Effector memory CD8-positive, alpha-beta T cell (primary cell): ENCODE measurements at places on chromosomes 2 and 18.

DNA sequence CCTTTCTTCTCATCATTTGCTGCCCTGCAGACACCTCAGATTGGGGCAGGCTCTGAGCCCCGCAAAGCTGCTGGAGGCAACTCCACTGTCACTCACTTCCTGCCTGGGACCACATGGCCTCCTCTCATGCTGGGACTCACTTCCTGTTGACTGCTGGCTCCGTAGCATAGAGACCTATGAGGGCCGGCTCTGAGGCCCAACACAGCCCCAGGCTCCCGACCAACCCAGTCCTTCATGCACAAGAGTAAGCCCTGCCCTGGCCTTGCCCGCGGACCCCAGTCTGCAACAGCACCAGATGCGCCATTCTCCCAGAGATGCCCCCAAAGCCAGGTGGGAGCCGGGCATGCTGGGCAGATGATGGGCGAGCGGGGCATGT is 55.7 kb downstream of the DNMT3A start:
- H3K4me1 ChIP-seq = peaks cover 25% of the 10 kb centered on the region
- H3K27me3 ChIP-seq = no peaks in the 10 kb centered on the region
- H3K36me3 ChIP-seq = peaks cover 6% of the 10 kb centered on the region
- H3K27ac ChIP-seq = peak overlapping the region; percentile 90
- DNase-seq = peak; percentile 55
- H3K4me3 ChIP-seq = peak overlapping the region; percentile 60

- no peak for DNase-seq
- no peaks in the 10 kb centered on the region for H3K27me3 ChIP-seq
- H3K4me1 ChIP-seq = no peaks in the 10 kb centered on the region
- no peaks in the 10 kb centered on the region for H3K36me3 ChIP-seq
- no peak overlapping the region for H3K27ac ChIP-seq
Observed at GRCh38 chr2:77119333-77119732, 402.8 kb downstream of the LRRTM4 start.

DNA sequence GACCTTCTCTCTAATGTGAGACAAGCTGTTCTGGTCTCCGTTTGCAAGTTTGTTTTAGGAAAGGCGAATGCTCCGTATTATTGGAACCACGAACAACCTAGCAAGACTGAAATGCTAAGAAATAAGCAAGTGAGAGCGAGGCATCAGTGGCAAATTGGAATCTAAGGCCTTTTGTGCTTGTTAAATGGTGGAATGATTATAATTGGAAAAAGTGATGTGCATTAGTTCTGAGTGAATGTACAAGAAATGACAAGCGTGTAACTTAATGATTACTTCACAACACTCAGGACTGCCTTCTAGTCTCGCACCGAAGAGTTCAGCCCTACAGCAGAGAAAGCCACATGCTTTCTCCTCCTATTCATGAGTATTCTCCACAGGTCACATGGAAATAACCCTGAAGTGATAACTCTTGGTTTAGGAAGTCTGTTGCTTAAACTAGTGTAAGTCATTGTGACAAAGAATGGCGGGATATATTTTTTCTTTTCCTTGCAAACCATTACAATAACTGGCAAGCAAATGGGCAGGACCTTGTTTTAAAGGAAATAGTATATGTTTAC is 392.2 kb upstream of the FIGN start:
- no peak overlapping the region for H3K4me3 ChIP-seq
- no peaks in the 10 kb centered on the region for H3K4me1 ChIP-seq
- H3K36me3 ChIP-seq = no peaks in the 10 kb centered on the region
- no peak for DNase-seq

DNA sequence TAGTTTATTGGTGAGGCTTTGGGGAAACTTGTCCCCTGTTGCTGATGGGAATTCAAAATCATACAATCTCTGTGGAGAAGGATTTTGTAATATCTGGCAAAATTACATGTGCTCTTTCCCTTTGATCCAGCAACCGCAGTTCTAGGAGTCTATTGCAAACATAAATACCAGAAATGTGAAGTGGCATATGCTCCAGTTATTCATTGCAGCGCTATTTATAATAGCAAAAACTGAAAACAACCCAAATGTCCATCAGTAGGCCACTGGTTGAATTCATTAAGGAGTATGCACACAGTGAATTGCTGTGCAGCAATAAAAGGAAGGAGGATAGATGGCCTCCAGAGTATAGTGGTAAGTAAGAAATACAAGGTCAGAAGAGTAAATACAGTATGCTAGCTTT is 76.5 kb downstream of the HNRNPLL start:
- no peak overlapping the region for H3K4me3 ChIP-seq
- peaks cover 24% of the 10 kb centered on the region for H3K27me3 ChIP-seq
- peaks cover 5% of the 10 kb centered on the region for H3K4me1 ChIP-seq
- no peak overlapping the region for H3K27ac ChIP-seq
- peaks cover 3% of the 10 kb centered on the region for H3K36me3 ChIP-seq

DNA sequence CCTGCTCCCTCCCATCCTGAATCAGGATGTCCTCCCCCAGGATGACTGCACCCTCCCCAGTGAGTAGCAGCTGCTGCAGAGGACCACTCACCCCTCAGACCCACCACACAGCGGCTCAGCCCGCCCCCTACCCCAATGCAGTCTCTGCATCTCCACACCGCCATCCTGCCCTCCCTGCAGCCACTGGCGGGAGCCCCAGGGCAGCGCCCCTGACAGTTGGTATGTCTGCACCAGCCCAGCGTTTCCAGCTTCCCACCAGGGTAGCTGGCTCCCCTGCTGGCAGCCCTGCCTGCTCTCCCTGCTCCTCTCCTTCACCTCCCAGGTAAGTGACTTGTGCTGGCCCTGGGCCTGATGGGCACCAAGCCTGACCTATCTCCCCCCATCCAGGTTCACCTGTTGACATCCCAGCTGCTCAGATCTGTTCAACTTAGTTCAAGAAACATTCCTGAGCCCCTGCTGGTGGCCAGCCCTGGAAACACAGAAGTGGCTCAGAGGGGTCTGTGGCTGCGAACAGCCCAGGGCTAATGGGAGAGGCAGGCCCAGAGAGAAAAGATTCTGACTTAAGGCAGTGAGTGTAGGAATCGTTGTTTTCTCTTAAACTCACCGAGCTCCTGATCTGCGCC is 117.7 kb upstream of the RAB6C start:
- H3K4me3 ChIP-seq = no peak overlapping the region
- DNase-seq = no peak

- H3K36me3 ChIP-seq = peaks cover 3% of the 10 kb centered on the region
- H3K27me3 ChIP-seq = peaks cover 33% of the 10 kb centered on the region
- peaks cover 7% of the 10 kb centered on the region for H3K4me1 ChIP-seq
- peak; percentile 35 for DNase-seq
Observed at GRCh38 chr2:233867993-233868532, at the start of gene MSL3B. TSS of gene MSL3B (minus strand) at chr2:233868386.

- no peak for DNase-seq
- no peak overlapping the region for H3K27ac ChIP-seq
- no peaks in the 10 kb centered on the region for H3K27me3 ChIP-seq
- no peaks in the 10 kb centered on the region for H3K36me3 ChIP-seq
Observed at GRCh38 chr2:74281141-74281975, 61.9 kb downstream of the SLC4A5 start.

DNA sequence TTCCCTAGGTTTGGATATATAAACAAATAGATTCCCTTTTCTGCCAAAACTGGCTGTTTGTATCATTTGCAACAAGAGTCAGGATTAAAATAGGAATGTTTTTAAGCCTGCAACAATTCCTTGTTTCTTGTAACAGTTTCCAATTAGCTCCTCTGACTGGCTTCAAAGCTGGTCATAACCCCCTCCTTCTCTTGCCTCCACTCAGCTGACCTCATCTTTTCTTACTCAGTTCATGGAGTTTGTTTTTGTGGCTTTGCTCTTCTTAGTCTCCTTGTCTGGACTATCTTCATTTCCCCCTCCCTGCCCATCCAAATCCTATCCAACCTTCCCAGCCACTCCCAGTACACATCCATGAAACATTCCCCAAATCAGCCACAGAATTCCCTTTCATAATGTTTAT is 14.3 kb upstream of the RAPH1 start:
- H3K4me1 ChIP-seq = peaks cover 2% of the 10 kb centered on the region
- H3K4me3 ChIP-seq = no peak overlapping the region
- H3K27me3 ChIP-seq = no peaks in the 10 kb centered on the region

DNA sequence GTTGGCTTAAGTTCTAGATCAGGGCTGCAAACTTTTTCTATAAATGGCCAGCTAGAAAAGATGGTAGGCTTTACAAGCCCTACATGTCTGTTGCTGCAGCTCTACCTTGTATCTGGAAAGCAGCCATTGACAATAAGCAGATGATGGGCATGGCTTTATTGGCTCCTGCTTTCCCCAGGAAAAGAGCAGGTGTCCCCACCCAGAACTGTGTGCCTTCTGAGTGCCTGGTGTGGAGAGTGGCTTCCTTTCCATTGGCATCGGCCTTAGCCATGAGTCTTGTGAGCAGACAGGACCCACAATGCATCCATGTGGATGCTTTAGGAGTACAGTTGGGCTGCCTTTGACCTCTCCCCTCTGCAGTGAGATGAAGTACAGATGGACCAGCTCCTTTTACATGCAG is 120.2 kb downstream of the CD8B2 start:
- H3K27ac ChIP-seq = no peak overlapping the region
- peaks cover 45% of the 10 kb centered on the region for H3K27me3 ChIP-seq
- no peaks in the 10 kb centered on the region for H3K4me1 ChIP-seq
- no peak for DNase-seq
- no peak overlapping the region for H3K4me3 ChIP-seq
